ENCODE measurements at places on chromosomes 7 and 10.

GRCh38 chr10:13160934-13161856 lies at the start of gene MCM10:
Gene MCM10 (plus strand): TSS chr10:13161558. CDS start chr10:13164203, 2,645 bp downstream.
- DNase-seq = peak; percentile 97

DNA sequence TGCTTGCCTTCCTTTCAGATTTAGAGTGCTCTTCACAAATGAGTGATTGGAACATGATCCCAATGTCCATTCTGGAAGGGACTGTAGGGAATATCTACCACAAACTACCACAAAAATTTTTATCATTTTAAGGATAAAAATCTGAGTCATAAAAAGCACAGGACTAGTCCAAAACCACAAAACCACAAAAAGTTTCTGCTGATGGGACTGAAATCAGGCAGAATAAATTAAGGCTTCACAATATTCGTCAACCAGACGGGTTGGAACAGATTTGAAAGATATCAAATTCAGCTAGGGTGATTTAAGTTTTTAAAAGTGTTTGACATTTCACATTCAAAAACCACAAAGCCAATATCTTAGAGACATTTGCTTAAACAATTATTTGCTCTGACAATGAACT lies 100.1 kb upstream of the PTN start:
- DNase-seq = no peak

GRCh38 chr10:36221101-36221500 lies 579.0 kb upstream of the FZD8 start:
- no peak for DNase-seq

DNA sequence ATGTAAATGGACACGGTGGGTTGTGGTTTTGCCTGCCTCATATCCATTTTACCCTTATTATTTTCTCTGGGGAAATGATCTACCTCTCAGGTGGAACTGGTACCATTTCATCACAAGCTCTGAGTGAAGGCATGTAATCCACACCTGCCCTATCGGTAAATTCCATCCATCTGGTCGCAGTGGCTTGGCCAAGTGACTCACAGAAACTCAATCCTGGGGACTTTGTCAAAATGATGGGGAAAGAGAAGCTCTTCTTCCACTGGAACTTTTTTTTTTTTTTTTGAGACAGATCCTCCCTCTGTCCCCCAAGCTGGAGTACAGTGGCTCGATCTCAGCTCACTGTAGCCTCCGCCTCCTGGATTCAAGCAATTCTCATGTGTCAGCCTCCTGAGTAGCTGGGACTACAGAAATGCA lies 48.2 kb upstream of the ANKRD1 start:
- no peak for DNase-seq

DNA sequence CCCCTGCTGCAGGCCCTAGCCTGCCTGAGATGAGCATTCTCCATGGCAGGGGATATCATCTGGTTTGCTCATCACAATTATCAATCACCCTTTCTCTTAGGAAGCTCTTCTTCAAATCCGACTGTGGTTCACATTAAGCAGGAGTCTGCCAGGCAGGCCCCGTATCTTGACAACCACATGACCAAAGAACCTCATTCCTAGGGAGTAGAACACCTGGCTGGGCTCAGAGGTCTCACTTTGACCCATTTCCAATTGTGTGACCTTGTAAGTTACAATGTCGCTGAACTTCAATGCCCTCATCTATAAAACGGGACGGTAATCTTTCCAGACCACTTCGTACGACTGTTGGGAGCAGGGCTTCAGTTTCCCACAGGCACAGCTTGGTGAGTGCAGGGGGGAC lies 156.4 kb upstream of the PCBD1 start:
- DNase-seq = no peak

- DNase-seq = no peak
These were observed 116.4 kb upstream of the FAM133B start for GRCh38 chr7:92706563-92706962.

DNA sequence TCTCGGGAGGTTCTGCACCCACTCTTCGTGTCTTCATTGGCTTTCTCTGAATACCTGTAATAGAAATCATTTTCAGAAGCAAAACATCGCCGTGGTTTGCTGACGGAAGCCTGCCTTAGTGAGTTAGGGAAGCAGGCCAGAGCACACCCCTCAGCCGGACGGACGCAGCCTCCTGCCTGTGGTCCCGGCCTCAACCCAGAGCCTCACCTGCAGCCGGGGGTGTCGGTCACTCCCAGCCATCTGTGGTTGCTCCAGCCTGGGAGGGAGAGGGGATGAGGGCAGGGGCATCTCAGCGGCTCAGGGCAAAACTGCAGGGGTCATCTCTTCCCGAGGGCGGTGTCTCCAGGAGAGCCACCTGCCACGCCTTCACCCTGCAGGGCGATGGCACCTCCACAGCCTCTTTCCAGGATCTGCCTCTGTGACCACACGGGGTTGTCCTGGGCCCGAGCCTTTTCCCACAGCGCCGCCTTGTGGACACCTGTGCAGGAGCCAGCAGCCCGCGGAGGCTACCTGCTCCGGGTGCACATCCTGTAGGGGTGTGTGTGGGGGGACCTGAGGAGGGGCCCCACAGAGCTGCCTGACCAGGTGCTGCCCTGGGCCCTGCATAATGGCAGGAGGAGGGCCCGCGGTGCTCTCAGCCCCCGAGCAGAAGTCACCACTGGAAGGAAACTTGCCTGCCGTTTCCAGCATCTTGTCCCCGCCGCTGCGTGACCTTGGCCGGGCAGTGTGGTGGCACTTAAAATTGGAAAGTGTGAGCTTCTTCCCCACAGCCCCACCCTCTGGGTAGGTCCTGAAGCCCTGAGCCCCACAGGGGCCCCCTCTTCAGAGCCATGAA lies 21.6 kb upstream of the AP5Z1 start:
- peak; percentile 92 for DNase-seq

DNA sequence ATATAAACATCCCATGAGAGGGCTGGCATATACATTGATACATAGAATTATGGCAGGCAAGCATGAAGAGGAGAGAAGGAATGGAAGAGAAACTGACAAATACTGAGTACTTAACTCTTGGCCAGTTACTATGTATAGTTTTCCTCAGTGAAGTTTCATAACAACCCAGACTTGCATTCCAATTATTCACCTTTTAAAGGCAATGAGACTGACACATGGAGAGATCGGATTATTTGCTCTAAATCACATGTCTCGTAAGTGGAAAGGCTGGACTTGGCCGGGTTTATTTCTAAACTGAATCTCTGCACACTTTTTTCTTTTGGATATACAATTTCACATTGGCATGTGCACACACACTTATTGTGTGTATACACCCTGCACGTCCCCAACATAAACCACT lies 548.3 kb downstream of the PHTF2 start:
- no peak for DNase-seq

GRCh38 chr10:133405844-133406527 lies 12.0 kb downstream of the MTG1 start:
- DNase-seq = no peak

DNA sequence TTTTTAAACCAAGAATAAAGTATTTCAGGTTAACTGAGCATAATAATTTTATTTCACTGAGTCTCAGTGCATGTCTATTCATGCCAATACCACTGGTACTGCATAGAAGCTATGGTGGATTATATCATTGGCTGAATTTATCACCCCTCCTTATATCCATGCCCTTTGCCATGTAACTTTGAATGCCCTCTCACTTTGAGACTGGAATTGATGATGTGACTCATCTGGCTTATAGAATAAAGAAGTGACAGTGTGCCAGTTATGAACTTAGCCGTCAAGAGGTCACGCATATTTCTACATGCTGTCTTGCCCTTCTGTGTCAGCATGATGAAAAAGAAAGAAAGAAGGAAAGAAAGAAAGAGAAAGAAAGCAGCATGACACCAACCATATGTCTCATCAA lies 20.7 kb upstream of the ABLIM1 start:
- no peak for DNase-seq

DNA sequence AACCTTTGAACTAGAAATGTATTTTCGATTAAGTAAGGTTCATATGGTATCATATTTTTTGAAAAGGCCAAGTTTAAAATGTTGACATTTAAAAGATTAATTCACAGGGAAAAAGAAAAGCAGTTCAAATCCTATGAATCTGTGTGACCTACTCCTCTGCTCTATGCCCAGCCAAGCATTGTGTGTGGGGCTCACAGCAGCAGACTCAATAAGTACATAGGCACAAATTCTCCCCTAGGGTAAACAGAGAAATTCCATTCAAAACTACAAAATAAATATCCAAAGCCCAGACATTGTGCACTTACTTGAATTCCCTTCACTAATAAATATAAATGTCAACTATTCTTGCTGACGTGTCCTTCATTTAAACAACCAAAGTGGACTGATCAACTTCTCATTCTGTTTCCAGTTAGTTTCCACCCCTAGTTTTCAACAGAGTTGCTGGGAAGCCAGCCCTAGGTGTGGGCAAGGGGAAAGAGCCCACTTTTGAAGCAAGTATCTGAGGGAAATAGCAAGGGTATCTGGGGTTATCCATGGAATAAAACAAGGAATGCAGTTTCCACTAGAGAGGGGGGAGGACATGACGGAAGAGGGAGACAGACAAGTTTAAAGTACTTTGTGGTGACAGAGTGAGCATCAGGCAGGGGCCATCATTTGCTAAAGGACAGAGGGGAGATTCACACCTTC lies 533.3 kb downstream of the SORCS1 start:
- DNase-seq = no peak

DNA sequence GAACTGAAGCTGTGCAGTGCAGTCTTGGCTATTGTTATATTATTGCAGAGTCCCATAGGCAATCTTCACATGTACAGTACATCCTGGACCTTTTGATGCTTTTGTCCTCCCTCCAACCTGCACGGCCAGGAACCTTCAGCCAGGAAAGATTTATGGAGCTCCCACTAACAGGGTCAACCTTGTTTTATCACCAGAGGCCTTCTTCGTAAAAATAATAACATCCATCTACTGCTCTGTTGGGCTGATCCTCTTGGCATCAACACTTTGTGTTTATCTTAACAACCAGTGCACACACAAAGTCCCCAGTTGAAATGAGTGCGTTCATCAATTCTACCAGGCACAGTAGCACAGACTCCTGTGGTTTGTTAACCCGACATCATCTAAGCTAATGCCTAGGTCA lies 72.4 kb downstream of the AGMO start:
- DNase-seq = no peak

- DNase-seq = no peak
These were observed 22.7 kb upstream of the TRUB1 start for GRCh38 chr10:114915294-114915693.

DNA sequence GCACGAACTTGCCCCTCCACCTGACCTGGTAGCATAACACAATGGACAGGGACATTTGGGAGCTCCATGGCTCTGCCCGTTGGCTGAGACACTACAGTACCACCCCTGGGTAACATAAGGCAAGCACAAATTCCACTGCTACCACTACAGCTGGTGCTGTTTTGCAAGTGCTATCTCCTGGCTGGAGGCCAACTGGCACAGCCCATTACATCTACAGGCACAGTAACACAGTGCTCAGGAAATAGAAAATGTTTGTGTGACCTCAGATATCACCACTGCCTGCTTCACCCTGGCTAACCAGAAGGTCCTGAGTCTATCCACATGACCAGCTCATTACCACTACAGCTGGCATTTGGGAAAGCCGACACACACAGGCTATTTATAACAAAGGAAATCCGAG lies 631.1 kb upstream of the MBL2 start:
- no peak for DNase-seq

GRCh38 chr7:19327018-19327417 lies 181.8 kb upstream of the FERD3L start:
- DNase-seq = no peak

GRCh38 chr7:21383227-21384220 lies 44.4 kb upstream of the SP4 start:
- no peak for DNase-seq

DNA sequence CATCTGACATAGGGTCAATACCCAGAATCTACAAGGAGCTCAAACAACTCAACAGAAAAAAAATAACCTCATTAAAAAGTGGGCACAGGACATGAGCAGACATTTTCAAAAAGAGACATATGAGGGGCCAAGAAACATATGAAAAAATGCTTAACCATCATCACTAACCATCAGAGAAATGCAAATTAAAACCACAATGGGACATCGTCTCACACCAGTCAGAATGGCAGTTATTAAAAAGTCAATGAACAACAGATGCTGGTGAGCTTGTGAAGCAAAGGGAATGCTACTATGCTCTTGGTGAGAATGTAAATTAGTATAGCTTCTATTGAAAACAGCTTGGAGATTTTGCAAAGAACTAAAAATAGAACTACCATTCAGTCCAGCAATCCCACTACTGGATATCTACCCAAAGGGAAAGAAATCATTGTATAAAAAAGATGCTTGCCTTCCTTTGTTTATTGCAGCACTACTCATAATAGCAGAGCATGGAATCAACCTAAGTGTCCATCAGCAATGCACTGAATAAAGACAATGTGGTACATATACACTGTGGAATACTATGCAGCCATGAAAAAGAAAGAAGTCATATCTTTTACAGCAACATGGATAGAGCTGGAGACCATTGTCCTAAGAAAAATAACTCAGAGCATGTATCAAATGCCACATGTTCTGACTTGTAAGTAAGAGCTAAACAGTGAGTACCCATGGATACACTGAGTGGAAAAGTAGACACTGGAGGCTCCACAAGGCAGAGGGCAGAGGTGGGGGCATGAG lies 139.8 kb downstream of the ADARB2 start:
- DNase-seq = no peak

GRCh38 chr10:11863353-11864109 lies 40.4 kb downstream of the PROSER2 start:
- DNase-seq = peak; percentile 11

GRCh38 chr7:11369696-11370095 lies 396.0 kb downstream of the PHF14 start:
- DNase-seq = no peak

DNA sequence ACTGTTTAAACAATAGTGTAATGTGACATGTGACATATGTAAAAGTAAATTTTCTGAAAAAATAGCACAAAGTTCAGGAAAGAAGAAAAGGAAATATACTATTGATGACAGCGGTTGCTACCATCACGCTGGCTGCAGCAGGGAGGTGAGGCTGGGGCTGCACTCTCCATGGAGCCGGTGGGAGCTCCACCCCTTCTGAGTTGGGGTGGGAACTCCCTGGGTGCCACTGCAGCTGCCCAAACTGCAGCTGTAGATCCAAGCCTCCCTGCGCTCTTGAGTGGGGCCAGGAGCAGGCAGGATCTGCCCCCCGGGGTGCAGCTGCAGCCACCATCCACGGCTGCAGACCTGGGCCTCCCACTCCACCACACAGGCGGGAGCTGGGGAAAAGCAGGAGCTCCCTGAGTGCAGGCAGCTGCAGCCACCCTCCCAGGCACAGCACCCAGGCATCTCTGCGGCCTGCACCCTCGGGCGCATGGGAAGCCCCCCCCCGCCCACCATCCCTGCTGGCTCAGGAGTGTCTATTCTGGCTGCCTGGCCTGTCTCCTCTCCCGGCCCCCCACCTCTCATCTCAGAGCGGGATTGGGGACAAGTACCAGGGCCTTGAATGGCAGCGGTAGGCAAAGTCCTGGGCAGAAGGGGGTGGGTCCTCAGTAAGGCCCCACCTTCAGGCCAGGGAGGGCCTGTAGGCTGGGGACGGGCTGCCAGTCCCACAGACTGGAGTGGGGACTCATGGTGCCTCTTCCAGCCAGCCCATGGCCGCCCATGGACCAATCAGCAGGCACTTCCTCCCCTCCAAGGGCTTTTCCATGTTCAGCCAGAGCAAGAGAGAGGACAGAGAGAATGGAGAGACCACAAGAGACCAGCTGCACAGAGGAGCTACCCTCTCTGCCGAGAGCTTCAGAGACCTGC lies 50.1 kb downstream of the TNS3 start:
- no peak for DNase-seq

- no peak for DNase-seq
These were observed 114.6 kb downstream of the EPC1 start for GRCh38 chr10:32232378-32232777.

GRCh38 chr7:33979807-33980355 lies 74.5 kb downstream of the BMPER start:
- no peak for DNase-seq

All from T-helper 9 cell (primary cell).